ENCODE measurements at places on chromosomes 3 and 15. TPM values are rescaled to one million over a fixed set of nuclear protein-coding genes. Genes with fewer than 3 reads are reported as not detected.

- H3K36me3 ChIP-seq: no peaks in the 10 kb centered on the region
- peaks cover 6% of the 10 kb centered on the region for H3K4me1 ChIP-seq
- H3K4me3 ChIP-seq: no peak overlapping the region
- H3K27ac ChIP-seq: no peak overlapping the region
- DNase-seq: peak; percentile 59
Observed at GRCh38 chr3:58532794-58533220, 4.2 kb downstream of the ACOX2 start.

DNA sequence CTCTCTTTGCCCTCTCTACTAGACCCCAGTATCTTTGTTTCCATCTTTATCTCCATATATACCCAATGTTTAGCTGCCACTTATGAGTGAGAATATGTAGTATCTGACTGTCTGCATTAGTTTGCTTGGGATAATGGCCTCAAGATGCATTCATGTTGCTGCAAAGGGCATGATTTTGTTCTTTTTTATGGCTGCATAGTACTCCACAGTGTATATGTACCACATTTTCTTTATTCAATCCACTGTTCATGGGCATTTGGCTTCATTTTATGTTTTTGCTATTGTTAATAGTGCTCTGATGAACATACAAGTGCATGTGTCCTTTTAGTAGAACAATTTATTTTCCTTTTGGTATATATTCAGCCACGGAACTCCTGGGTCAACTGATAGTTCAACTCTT, 671.5 kb upstream of the GRM7 start:
- no peaks in the 10 kb centered on the region for H3K4me1 ChIP-seq
- H3K27ac ChIP-seq: no peak overlapping the region
- no peak overlapping the region for H3K4me3 ChIP-seq
- no peaks in the 10 kb centered on the region for H3K36me3 ChIP-seq
- H3K27me3 ChIP-seq: no peaks in the 10 kb centered on the region
- DNase-seq: no peak

DNA sequence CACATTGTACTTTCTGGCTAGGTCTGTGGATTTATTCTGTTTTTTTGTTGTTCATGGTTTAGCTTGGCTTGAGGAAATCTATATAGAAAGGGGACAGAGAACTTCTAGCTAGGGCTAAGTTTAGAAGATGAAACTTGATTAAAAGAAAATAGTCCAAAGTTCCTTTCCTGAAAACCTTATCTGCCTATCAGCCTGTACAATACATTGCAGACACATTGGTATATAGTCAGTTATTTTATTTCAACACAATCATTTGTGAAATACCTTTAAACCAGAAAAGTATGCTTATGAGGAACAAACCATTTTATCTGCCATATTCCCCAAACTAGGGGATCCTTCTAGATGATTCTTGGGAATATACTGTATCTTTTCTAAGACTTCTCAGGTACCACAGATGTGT, 147.3 kb upstream of the CGNL1 start:
- no peak for DNase-seq
- H3K4me1 ChIP-seq: peaks cover 23% of the 10 kb centered on the region
- no peak overlapping the region for H3K4me3 ChIP-seq
- peaks cover 5% of the 10 kb centered on the region for H3K36me3 ChIP-seq
- H3K27me3 ChIP-seq: no peaks in the 10 kb centered on the region

DNA sequence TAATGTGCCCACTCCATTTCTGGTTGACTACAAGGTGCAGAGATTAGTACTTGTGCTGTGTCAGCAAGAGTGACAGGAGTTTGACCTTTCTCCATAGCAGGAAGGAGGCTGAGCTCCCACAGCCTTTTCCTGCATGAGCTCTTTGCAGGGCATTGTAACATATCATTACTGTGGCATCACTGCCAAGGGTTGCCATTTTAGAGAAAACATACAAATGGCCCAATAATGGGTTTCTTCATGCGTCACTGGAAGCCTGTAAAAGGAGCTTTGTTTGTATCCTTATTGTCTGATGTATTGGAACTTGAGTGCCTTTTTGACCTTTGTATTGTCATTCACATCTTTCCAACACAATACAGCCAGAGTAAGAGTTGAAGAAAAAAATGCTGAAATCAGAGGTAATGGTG, 323.0 kb upstream of the CDIN1 start:
- no peak overlapping the region for H3K4me3 ChIP-seq
- no peak for DNase-seq
- H3K4me1 ChIP-seq: no peaks in the 10 kb centered on the region
- H3K27me3 ChIP-seq: no peaks in the 10 kb centered on the region

- H3K27ac ChIP-seq: no peak overlapping the region
- H3K36me3 ChIP-seq: no peaks in the 10 kb centered on the region
- H3K4me3 ChIP-seq: no peak overlapping the region
- no peaks in the 10 kb centered on the region for H3K4me1 ChIP-seq
Observed at GRCh38 chr3:81439108-81439507, 322.3 kb downstream of the GBE1 start.

- no peaks in the 10 kb centered on the region for H3K27me3 ChIP-seq
- peak overlapping the region; percentile 99 for H3K27ac ChIP-seq
- peaks cover 50% of the 10 kb centered on the region for H3K4me1 ChIP-seq
- DNase-seq: no peak
Observed at GRCh38 chr15:59189241-59189640, 17.4 kb upstream of the LDHAL6B start.

- no peaks in the 10 kb centered on the region for H3K27me3 ChIP-seq
- no peaks in the 10 kb centered on the region for H3K4me1 ChIP-seq
- no peak overlapping the region for H3K27ac ChIP-seq
- no peak for DNase-seq
- H3K4me3 ChIP-seq: no peak overlapping the region
- H3K36me3 ChIP-seq: no peaks in the 10 kb centered on the region
Observed at GRCh38 chr3:100779480-100779879, 70.2 kb downstream of the TFG start.

DNA sequence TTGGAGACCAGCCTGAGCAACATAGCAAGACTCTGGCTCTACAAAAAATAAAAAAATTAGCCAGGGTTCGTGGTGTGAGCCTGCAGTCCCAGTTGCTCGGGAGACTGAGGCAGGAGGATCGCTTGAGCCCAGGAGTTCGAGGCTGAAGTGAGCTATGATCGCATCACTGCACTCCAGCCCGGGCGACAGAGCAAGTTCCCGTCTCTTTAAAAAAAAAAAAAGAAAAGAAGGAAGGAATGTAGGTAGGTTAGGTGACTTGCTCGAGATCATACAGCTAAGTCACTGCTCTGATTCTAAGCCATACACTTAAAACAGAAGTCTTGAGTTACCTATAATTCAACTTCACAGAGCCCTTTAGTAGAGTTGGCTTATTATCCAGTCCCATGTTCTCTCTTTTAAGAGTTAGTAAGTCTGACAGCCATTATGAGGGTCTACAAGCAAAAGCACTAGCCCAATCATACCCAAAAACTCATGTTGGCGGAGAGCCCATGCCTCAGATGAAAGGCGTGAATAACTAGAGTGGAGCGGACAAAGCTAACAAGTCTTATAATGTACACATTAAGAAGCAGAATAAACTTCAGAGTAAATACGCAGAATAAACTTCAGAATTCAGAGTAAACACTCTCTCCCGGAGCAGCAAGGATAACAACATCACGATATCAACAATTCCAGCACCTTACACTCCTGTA, 768 bp downstream of the AAGAB start:
- peaks cover 6% of the 10 kb centered on the region for H3K36me3 ChIP-seq
- peak overlapping the region; percentile 88 for H3K27ac ChIP-seq
- DNase-seq: peak; percentile 3
- no peaks in the 10 kb centered on the region for H3K27me3 ChIP-seq

DNA sequence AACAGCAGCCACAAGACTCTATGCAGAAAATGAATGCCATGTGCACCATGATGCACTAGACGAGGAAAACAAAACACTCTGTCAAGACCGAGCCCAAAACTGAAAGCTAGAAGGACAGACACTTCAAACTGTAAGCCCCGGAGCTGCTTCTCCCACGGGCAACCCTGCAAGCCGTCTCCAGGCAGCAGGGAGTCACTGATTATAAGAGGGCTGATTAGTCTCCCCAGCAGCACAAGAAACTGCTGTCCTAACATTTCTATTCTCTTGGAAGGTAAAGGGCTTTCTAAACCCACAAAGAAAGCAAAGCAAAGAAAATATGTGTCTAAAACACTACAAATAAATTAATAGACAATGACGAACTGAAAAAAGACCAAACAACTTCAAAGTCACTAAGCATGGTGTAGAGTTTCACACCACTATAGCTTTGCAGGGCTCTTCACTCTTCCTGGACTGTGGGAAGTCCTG, 15.5 kb downstream of the TBC1D2B start:
- H3K4me3 ChIP-seq: peak overlapping the region; percentile 11
- 0 out of 2 replicates have a peak, but pooled peaks cover 5% of the 10 kb centered on the region for H3K36me3 ChIP-seq
- peak; percentile 61 for DNase-seq
- H3K4me1 ChIP-seq: peaks cover 71% of the 10 kb centered on the region

GRCh38 chr15:78917888-78918287, 27.0 kb downstream of the CTSH start:
- peaks cover 81% of the 10 kb centered on the region for H3K36me3 ChIP-seq
- no peak overlapping the region for H3K27ac ChIP-seq
- no peaks in the 10 kb centered on the region for H3K4me1 ChIP-seq
- no peaks in the 10 kb centered on the region for H3K27me3 ChIP-seq

DNA sequence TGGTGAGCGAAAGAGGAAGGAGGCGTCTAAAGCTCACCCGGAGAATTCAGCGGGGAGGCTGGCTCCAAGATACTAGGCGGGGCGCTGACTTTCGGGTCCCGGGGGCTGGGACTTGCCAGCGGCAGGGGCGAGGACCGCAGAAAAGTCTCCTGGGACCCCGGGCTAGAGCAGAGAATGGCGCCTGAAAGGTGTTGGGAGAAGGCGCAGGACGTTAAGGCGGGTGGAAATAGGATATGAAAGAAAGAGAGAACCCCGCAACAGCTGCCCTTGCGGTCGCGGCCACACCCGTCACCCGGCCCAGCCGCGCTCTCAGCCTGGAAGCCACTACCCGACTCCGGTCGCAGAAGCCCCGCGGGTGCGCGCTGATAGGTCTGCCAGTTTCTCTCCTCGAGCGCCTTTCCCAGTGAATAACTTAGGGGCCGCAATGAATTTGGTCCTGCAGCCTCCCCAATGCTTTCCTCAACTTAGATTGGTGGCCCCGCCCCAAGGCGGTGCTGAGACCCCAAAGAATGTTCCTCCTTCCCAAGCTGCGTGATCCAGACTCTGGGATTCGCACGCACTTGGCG, 604 bp downstream of the LTK start:
- no peak overlapping the region for H3K27ac ChIP-seq
- H3K36me3 ChIP-seq: peaks cover 9% of the 10 kb centered on the region
- H3K27me3 ChIP-seq: peaks cover 20% of the 10 kb centered on the region
- H3K4me1 ChIP-seq: peaks cover 21% of the 10 kb centered on the region
- no peak for DNase-seq

- no peaks in the 10 kb centered on the region for H3K36me3 ChIP-seq
- no peak overlapping the region for H3K4me3 ChIP-seq
- no peak overlapping the region for H3K27ac ChIP-seq
- H3K4me1 ChIP-seq: no peaks in the 10 kb centered on the region
Observed at GRCh38 chr3:108509263-108509662, 1.1 kb downstream of the MYH15 start.

- no peak overlapping the region for H3K4me3 ChIP-seq
- H3K27ac ChIP-seq: no peak overlapping the region
- no peaks in the 10 kb centered on the region for H3K27me3 ChIP-seq
- H3K4me1 ChIP-seq: no peaks in the 10 kb centered on the region
- no peaks in the 10 kb centered on the region for H3K36me3 ChIP-seq
- DNase-seq: no peak
Observed at GRCh38 chr3:146777941-146778340, 172.8 kb upstream of the PLSCR5 start.

DNA sequence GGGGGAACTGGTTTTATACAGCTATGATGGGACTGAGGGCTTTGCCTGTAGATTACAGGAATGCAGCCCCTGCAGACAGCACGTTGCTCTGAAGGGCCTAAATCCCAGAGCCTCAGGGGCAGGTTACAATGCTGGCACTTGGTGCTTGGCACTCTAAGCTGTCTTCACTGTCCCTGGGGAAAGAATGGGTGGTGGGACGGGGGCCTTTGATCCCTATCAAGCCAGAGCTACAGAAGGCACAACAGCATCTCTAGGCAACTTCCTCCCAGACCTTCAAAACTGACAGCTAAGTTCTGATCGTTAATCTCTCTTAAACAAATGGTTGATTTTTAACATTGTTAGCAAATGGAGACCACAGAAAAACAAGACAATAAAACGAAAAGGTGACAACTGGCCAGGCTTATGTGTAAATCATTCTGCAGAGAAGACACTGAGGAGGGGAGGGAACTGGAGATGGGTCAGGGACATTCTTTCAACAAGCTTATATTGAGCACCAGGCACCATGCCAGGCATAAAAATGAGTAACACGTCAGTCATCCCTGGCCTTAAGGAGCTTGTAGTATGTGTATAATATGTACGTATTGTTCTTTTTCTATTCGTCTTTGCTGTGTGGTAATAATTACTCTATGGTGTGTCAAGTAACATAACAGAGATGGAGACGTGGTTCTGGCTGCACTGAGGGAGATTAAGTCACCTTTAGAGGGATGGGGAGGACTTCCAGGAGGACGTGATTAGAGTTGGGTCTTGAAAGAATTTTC, 49.1 kb downstream of the CA12 start:
- no peaks in the 10 kb centered on the region for H3K36me3 ChIP-seq
- H3K27ac ChIP-seq: no peak overlapping the region
- no peak overlapping the region for H3K4me3 ChIP-seq
- peak; percentile 86 for DNase-seq
- no peaks in the 10 kb centered on the region for H3K27me3 ChIP-seq

GRCh38 chr3:66554178-66554577, 53.4 kb upstream of the LRIG1 start:
- H3K27ac ChIP-seq: peak overlapping the region; percentile 59
- no peaks in the 10 kb centered on the region for H3K36me3 ChIP-seq
- peaks cover 27% of the 10 kb centered on the region for H3K4me1 ChIP-seq
- H3K27me3 ChIP-seq: no peaks in the 10 kb centered on the region
- peak overlapping the region; percentile 23 for H3K4me3 ChIP-seq

GRCh38 chr15:65688462-65688861, 66.7 kb downstream of the SLC24A1 start:
- H3K27ac ChIP-seq: no peak overlapping the region
- no peaks in the 10 kb centered on the region for H3K36me3 ChIP-seq
- DNase-seq: no peak
- no peak overlapping the region for H3K4me3 ChIP-seq
- H3K4me1 ChIP-seq: no peaks in the 10 kb centered on the region

GRCh38 chr3:131036986-131037385, 10.3 kb downstream of the NEK11 start:
- peaks cover 21% of the 10 kb centered on the region for H3K4me1 ChIP-seq
- no peak overlapping the region for H3K4me3 ChIP-seq
- H3K27ac ChIP-seq: peak overlapping the region; percentile 48
- peak; percentile 49 for DNase-seq

The FOXB1 gene
- not detected for total RNA-seq

The TMEM207 gene
- not detected for total RNA-seq

The AMOTL2 gene
- total RNA-seq: 86.3 TPM

The CHL1 gene
- total RNA-seq: not detected

The RTP1 gene
- not detected for total RNA-seq

The C2CD4A gene
- not detected for total RNA-seq

The SPINK8 gene
- total RNA-seq: not detected

The CD200 gene
- not detected for total RNA-seq

The UTS2B gene
- 0.76 TPM for total RNA-seq

The NR2E3 gene
- not detected for total RNA-seq

The SIDT1 gene
- not detected for total RNA-seq

The SENP8 gene
- 0.78 TPM for total RNA-seq

The CLDN18 gene
- not detected for total RNA-seq
